Activated CD4-positive, CD25-positive, alpha-beta regulatory T cell (primary cell): ENCODE measurements at places on chromosomes 4 and X.

DNA sequence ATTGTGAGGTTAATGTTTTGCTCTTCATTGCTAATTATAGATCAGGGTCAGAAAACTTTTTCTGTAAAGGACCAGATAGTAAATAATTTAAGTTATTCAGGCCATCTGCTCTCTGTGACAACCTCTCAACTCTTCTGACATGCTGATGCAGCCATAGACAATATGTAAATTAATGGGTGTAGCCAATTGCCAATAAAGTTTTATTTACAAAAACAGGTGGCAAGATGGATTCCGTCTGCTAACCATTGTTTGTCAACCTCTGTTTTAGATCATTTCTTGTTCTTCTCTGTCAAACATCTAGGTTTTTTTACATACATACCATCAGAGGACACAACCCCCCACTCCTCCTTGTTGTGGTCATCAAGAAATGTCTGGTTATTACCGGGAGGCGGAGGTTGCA is 33.7 kb downstream of the ASB9 start:
- no peak for DNase-seq

DNA sequence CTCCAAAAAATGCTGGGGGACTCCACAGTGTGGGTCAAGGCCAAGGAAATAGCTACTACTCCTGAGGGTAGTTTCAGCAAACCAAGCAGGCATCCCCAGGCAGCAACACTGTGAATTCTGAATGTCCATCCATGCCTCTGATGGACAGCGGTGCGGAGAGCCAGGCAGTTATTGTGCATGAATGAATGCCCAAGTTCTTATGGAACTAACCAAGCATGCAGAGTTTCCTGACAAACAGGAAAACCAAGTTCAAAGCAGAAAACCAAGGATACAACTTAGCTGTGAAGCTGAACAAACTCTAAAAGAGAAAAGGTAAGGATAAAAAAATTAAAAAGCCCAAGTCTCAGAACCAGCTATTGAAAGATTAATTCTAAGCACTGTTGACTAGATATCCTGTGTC is 642.6 kb upstream of the HS3ST1 start:
- no peak for DNase-seq

GRCh38 chr4:143188136-143189088 is 3.7 kb downstream of the USP38 start:
- no peak for DNase-seq

DNA sequence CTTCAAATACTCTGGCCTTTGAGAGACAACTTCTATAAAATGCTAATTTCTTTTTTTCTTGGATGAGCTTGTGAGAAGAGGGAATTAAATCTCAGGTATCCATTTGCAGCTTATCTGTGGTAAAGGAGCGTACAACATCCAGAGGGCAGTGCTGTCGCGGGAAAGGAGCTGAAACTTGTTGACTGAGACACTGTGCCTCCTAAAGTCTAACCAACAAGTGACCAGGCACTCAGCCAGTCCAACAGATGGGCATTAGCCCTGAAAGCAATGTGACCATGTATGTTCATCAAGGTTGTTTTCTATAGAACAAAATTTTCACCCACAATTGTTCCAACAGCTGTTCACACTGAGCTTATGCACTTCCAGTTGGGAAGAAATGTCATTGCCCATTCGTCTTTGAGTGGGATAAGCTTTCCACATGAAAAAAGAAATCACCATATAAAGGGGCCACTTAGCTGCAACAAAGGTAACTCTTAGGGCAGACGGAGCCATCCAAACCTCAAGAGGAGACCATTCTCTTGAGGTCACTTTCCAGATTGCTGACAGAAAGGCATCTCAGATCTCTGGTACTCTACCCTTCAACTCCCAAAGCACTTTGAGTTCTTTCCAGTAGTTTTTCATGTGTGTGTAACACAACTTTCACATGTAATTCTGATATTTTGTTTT is 244.8 kb upstream of the NEIL3 start:
- no peak for DNase-seq

GRCh38 chr4:119106036-119107000 is 29.3 kb upstream of the MYOZ2 start:
- DNase-seq = no peak

- DNase-seq = peak; percentile 54
These were observed at the start of gene LRBA for GRCh38 chr4:151014521-151015458. Gene LRBA (minus strand): TSS chr4:151015284. CDS start chr4:151014642, 642 bp downstream.

GRCh38 chr4:34720571-34720970 is 1523.7 kb downstream of the ARAP2 start:
- no peak for DNase-seq

- no peak for DNase-seq
These were observed 732.1 kb downstream of the STIM2 start for GRCh38 chr4:27592738-27593137.

GRCh38 chr4:61501812-61502211 is 301.7 kb downstream of the ADGRL3 start:
- DNase-seq = no peak

- DNase-seq = no peak
These were observed 20.3 kb downstream of the QRFPR start for GRCh38 chr4:121360495-121360894.
